ENCODE measurements at places on chromosomes 12 and 14. TPM values are rescaled to one million over a fixed set of nuclear protein-coding genes. Genes with fewer than 3 reads are reported as not detected.

NFKBIA gene
- polyA plus RNA-seq: 64.4 TPM

BATF gene
- not detected for polyA plus RNA-seq

AKAP6 gene
- polyA plus RNA-seq: 2.7 TPM

PPP1CC gene
- 182 TPM for polyA plus RNA-seq

CPNE6 gene
- not detected for polyA plus RNA-seq

CD69 gene
- 1.6 TPM for polyA plus RNA-seq

TRIM9 gene
- 2.5 TPM for polyA plus RNA-seq

PLXNC1 gene
- 7.1 TPM for polyA plus RNA-seq

Measured in right renal cortex interstitium (tissue), 3 donors.